ENCODE measurements at places on chromosomes 1 and 21.

GRCh38 chr1:43482215-43482614 lies 28.5 kb upstream of the HYI start:
- DNase-seq = no peak

DNA sequence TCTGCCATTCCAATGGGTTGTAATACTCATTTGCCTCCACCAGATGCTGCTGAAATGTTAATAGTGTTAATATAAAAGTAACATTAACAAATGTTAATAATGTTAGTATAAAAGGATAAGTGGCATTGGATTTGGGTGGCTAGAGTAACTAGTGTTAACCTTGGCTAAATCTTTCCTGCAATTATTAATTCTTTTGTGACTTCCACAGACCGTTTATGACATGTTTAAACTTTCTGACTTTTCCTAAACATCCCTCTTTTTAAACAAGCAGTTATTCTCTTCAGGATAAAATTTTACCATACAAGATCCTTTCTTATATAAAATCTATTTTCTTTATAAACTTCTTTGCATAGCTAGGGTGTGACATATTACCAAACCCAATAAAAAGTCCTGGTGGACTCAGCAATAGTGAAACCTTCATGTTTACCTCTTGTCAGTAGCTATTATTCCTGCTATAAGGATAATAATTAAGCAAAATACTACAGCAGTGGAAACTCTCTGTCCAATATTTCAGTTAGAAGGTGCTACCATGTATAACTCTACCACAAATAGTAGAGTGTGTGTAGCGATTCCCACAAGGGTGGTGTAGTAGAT lies 41.5 kb downstream of the CCDC30 start:
- DNase-seq = no peak

GRCh38 chr1:160647329-160647720 lies 481 bp upstream of the SLAMF1 start:
- DNase-seq = no peak

DNA sequence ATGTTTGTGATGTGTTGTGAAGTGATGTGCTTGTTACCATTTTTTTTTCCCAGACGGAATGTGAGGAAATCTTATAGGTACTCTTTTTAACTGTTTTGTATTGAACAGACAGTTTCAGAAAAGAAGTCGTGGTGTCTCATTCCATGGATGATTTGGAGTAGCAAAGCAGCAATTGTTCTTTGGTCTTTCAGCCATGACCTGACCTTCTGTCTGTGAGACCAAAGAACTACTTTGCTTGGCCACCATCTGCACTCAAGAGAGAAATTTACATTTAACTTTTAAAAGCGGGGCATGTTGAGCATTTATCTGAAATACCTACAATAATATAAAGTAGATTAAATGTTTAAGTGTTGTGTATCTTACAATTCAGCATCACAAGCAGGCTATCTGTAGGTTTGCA lies 90.2 kb downstream of the SDCCAG8 start:
- no peak for DNase-seq

DNA sequence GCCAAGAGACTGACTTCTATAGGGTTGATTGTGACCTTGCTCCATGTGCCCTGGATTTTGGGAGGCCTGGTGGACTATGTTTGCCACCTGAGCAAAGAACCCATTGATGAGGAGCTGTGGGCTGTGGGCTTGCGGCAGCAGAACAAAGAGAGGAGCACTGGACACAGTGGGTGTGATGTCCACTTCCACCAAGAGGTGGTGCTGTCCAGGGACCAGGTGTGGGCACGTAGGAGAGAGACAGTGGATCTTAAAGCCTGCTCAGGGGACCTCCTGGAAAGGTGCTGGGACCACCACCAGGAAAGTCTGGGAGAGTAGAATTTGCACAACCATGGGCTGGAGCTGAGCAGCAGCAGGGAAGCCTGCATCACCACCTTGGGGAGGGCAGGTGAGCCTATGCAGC lies 106.7 kb upstream of the ETS2 start:
- DNase-seq = no peak

- no peak for DNase-seq
Measured at GRCh38 chr1:89753761-89754160, 67.1 kb upstream of the LRRC8D start.

GRCh38 chr1:110714374-110714995 lies 39.7 kb upstream of the KCNA3 start:
- no peak for DNase-seq

GRCh38 chr1:207407655-207408260 lies 46.4 kb upstream of the CR2 start:
- DNase-seq = no peak

DNA sequence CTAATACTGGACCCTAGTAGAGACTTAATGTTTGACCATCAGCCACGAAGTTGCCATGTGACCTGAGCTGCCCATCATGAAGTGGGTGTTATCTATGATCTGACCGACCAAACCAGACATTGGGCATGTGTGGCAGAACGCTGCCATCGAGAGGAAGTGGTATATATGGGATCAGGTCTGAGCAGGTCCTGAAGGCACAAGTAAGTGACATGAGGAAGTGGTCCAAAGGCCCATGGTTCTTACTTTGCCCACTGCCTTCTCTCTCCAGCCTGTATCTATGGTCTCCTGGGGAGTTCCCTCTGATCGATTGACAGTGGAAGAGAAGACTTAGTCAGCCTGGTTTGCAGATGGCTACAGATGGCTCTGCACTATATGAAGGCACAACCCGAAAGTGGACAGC lies 7.9 kb downstream of the SPSB1 start:
- no peak for DNase-seq

DNA sequence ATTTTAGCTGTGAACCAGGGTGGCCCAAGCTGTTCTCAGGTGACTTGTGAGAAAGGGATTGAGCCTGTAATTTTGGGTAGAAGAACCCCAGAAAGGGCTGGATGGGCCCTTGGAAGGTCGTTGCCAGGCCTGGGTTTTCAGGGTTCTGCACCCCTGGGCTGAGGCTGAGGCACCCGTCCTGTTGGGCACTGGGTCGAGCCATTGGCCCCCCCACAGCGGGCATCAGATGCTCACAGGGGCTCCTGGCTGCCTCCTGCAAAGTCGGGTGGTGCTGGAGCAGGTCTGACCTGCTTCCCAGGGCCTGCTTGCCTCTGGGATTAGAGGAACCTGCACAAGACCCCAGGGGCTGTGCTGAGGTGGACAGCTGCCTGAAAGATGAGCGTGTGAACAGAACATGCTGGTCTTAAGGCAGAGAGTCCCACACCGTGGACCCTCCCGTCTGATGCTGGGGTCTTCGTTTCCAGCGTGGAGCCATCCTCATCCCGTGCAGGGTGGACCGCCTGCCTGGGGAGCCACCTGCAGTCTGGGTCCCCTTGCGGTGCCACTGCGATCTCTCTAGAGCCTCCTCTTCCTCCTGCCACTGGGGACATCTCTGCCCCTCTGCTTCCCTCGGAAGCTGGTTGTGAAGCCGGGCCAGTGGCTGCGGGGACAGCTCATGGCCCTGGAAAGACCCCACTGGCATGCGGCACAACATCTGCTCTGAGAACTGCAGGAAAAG lies 1.7 kb upstream of the TRPM2 start:
- no peak for DNase-seq

DNA sequence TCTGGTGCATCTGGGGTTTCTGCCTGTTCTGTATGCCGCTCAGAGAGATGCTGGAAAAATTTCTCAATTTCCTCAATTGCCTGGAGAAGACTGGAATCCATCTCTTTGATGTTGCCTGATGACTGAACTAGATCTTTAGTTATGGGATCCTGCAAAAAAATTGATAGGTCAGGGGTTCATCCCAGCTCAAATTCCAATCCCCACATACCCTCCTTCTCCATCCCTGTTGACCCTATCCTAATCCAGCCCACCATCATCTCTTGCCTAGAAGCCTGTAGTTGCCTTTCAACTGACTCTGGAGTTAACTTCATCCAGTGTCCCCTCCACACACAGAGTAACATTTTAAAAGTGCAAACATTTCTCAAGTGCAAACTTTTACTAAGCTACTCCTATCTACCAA lies at the start of gene KLF18:
TSS of gene KLF18 (minus strand) at position 101 of the 400 bp plus-strand sequence. CDS start at position 101, 0 bp downstream.
- DNase-seq = no peak

DNA sequence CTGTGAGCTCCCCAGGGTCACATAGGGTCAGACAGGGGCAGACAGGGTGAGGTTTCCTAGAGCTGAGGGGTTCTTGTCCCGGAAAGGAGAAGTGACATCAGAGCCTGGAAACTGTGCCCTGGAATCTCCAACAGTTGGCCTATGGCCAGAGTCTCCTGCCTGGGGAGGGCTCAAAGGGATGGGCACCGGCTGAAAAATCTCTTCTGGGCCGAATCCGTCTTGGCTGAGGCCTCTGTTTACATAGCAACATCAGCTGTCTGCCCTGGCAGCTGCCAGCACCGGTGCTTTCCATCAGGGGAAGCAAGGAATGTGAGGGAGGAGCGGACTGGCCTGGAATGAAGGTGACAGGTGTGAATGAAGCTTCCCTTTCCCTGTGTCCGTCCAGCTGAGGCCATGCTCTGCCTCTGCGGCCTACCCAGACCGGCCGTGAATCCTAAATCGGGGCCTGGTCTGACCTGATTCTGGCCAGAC lies 30.7 kb downstream of the VASH2 start:
- no peak for DNase-seq

GRCh38 chr1:101484689-101485338 lies 248.0 kb downstream of the S1PR1 start:
- no peak for DNase-seq

DNA sequence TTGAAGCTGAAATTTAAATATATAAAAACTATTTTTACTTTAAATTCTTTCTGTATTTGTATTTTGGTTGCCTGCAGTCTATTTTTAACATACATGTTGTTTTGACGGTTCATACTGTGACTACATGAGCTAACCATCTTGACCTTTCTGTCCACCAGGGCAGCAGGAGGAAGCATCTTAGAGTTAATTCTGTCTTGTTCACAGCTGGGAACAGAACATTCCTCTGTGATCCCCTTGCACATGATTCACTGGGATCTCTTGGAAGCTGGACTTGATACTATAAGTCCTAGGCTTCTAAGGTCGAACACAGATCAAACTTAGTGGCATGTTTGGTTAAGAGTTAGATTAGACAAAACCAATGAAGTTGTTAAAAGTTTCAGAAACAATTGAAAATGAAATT lies 99.7 kb downstream of the NFIA start:
- DNase-seq = no peak

DNA sequence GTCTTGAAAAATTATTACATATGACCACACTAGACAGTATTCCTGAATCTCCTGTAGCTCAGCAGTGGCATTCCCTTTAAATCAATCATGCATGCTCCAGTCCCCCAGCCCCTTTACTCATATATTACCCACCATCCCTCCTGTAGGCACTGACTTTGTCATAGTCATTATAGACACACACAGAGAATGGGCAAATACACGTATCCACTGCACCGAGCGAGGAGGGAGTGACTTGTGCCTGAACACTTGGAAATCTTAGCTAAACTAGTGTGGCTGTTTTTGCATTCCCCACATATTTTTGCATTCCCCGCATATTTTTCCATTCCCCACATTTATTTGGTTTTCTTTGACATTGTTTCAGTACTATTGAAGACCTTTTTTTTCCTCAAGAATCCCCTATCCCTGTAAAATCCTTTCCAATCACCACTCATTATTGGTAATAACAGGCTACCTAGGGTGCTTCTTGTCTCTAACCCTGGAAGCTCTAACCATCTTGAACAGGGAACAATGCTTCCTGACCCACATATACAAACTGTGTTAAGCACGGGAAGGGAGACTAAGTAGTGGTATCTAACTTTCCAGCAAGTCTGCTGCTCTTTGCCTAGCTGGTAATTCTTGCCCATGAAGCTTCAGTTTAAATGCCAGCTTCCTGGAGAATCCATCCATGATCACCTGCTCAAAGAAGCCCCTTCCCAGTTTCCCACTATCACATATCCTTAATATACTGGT lies 534.4 kb upstream of the CAMK1G start:
- no peak for DNase-seq

- no peak for DNase-seq
Measured at GRCh38 chr1:85406887-85407533, 57.9 kb downstream of the DDAH1 start.

GRCh38 chr1:206491616-206492015 lies 15.7 kb upstream of the RASSF5 start:
- no peak for DNase-seq

DNA sequence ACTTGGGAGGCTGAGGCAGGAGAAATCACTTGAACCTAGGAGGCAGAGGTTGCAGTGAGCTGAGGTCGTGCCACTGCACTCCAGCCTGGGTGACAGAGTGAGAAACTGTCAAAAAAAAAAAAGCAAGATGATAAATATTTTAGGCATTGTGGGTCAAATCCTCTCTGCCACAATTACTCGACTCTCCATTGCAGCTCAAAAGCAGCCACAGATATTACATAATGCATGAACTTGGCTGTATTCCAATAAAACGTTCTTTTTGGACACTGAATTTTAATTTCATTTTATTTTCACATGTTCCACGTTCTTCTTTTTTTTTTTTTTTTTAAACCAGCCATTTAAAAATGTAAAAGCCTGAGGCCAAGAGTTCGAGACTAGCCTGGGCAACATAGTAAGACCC lies 69.4 kb downstream of the TCP10L start:
- DNase-seq = no peak

- no peak for DNase-seq
Measured at GRCh38 chr1:107048241-107048640, 8.2 kb upstream of the PRMT6 start.

DNA sequence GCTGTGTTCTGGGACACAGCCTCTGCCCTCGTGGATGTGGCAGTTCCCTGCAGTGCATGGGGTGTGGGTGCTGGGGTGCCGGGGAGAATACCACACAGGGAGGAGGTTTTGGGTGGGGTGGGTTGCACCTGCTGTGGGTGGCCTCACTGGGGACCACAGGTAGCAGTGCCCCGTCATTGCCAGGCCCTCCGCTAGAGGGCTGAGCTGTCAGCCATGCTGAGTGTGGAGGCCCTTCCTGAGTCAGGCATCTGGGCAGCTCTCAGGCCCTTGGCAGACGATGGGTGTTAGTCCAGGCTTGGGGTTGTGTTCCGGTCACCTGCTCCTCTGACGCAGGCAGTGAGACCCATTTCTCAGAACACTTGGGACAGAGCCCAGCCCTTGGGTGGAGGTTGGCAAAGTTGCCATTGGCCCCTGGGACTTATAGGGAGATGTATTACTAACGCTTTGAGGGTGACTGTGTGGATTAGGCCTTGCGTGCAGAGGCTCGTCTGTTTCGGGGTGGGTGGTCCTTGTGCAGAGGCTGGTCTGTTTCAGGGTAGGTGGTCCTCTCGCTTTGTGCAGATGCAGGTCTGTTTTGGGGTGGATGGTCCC lies 23.9 kb downstream of the PCNT start:
- no peak for DNase-seq

GRCh38 chr1:159927849-159928431 lies 2.6 kb upstream of the TAGLN2 start:
- DNase-seq = no peak

DNA sequence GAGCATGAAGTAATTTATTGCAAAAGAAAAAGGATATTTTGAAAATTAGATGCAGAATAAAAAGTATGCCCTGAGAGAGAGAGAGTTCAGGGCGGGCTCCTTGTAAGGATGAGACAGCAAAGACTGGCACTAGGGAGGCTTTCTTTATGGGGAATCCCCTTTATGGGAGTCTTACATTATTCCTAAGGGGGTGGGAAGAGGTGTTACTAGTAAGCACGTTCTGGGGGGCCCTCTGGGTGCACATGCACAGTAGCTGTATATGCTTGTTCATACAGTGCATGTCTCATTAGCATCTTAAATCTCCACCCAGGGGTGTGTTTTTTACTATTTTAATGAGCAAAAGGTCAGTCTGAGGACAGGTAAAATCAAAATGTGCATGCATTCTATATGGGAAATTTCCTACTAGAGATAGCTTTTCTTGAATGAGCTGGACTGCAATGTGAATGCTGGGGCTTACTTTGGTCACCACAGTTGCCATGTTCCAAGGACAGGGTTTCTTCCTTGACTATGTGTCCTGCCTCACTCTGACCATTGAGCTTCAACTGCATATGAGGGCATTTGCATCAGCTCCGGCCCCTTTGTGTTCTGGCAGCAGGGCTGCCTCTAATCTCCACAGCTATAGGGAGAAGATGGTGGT lies 614.1 kb downstream of the NUF2 start:
- no peak for DNase-seq

All from mesenteric fat pad (tissue), 1 donor.